ENCODE measurements at places on chromosomes 1 and 21.

- no peak for DNase-seq
Observed at GRCh38 chr1:31405578-31406245, 7.3 kb upstream of the SERINC2 start.

DNA sequence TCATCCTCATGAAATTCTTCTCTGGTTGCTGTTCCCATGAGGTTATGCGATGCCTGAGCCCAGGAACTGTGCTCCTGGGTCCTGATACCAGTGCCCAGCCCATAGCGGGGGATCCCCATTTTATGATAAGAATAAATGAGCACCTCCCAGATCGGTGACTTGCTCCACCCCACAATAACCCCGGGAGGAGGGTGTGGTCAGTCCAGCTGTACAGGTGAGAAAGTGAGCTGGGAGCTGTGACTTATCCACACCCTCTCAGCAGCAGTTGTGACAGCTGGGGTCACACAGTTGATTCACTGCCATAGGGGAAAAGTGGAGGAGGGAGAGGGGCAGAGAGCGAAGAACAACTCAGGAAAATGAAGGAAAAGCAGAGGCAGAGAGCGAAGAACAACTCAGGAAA lies 33.4 kb downstream of the OR2G3 start:
- no peak for DNase-seq

GRCh38 chr1:155034318-155035208 lies 939 bp downstream of the DCST1 start:
- no peak for DNase-seq

DNA sequence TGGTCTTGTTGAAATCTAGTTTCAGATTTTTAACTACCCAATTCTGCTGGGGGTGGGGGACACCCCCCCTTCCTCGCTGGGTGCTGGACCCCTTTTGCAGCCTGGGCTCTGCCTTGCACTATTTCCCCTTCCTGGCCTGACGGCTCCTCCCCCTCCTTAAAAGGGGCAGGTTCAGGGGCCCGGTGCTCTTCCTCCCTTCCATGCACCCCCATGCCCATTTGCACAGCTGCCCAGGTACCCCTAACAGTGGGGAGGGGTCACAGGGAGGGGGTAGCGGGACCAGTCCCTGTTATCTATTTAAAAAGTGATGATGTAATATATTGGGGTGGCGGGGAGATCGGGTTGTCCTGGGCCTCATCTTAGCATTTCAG lies 15.3 kb downstream of the ZBTB7B start:
- no peak for DNase-seq

GRCh38 chr1:66334318-66334717 lies 199.6 kb upstream of the SGIP1 start:
- DNase-seq, result no peak

GRCh38 chr1:25890239-25891034 lies 14.9 kb upstream of the PAQR7 start:
- DNase-seq, result no peak

GRCh38 chr1:12276225-12276624 lies 46.4 kb downstream of the VPS13D start:
- DNase-seq, result no peak

DNA sequence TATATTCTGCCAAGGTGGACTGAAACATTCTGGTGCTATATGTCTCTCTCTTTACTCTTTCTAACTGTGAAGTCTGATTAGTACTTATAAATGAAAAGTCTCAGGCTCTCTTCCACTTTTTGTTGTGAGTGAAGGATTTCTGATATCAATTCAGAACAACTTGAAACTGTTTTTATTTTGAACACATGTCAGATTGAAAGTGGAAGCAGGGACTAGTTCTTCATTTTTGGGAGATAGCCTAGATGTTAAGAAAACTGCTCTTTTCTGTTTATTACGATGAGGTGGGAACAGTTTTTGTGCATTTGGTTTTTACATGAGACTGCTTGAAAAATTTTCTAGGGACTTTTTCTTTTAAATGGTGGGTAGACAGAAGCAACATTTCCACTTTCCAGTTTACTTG lies 14.5 kb upstream of the GBP3 start:
- no peak for DNase-seq

DNA sequence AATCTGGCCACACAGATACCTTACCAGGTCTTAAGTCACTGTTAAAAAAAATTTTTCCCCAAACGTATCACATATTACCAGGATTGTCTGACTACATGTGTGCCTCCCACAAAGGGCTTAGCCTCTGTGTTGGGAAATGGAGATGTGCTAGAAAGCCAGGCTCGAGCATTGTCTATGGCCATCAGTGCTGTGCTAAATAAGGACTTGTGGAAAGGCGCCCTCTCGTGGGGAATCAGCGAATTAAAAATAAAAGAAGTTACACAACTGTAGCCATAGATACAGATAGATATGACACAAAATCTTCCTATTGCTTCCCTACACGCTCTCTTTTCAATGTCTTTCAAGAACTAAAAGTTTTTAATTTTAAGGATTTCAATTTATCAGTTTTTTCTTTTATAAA lies 47.5 kb upstream of the CRNN start:
- no peak for DNase-seq

GRCh38 chr1:178126741-178127185 lies 32.9 kb downstream of the RASAL2 start:
- DNase-seq, result no peak

GRCh38 chr1:12552951-12553921 lies 64.8 kb downstream of the DHRS3 start:
- DNase-seq, result peak; percentile 23

GRCh38 chr1:192476802-192477298 lies 98.7 kb upstream of the RGS1 start:
- peak; percentile 67 for DNase-seq

DNA sequence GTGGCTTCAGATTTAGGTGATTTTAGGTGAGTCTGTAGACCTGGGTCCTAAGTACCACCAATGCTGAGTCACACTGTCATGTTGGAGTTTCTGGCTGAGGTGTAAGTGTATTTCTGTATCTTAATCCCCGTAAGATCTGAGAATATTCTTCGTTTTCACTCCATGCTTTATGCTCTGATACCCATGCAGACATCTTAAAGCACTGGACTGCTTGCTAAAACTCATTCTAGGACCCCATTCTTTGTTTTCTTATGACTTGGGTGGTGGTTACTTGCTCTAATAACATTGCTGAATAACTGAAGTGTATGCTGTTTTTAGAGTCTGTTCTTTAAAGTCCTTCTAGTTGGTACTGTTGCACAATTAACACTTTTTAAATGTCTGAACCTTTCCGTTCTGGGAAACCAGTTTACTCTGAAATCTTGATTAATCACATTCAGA lies 36.6 kb downstream of the CDC42 start:
- no peak for DNase-seq

DNA sequence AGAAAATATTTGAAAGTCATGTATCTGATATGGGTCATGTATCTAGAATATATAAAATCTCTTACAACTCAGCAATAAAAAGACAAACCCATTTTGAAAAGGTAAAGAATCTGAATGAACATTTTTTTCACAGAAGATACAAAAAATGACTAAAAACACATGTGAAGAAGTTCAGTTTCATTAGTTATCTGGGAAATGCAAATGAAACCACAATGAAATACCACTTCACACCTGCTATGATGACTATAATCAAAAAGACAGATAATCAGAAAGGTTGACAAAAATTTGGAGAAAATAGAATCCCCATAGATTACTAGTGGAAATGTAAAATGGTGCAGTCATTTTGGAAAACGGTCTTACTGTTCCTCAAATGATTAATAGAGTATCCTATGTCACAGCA lies 631.0 kb downstream of the MRPL39 start:
- DNase-seq, result no peak

GRCh38 chr1:101376121-101377083 lies 139.6 kb downstream of the S1PR1 start:
- no peak for DNase-seq

- no peak for DNase-seq
Observed at GRCh38 chr1:227223171-227223806, 95.0 kb downstream of the CDC42BPA start.

- DNase-seq, result no peak
Observed at GRCh38 chr1:171248841-171249240, 547 bp downstream of the FMO1 start.

DNA sequence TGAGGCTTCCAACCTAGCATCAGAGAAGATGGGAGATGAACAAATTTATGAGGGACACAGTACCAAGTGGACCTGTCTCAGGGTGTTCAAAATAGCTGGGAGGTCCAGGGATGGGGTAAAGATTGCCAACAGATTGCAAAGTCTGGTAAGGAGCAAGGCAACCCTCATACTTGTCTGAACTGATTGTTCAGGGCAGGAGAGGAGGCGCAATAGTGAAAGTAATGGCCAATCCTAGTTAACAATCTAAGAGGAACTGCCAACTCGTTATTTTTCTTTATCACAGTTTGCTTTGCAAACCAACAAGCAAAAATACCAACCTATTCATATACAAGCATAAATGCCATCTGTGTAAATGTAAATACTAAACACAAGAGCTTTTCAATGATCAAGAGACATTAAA lies 78.4 kb upstream of the S1PR1 start:
- DNase-seq, result no peak

- DNase-seq, result no peak
Observed at GRCh38 chr21:38351176-38351959, 94.6 kb downstream of the KCNJ15 start.

GRCh38 chr1:162360874-162361260 lies 15.8 kb downstream of the SPATA46 start:
- DNase-seq, result no peak

DNA sequence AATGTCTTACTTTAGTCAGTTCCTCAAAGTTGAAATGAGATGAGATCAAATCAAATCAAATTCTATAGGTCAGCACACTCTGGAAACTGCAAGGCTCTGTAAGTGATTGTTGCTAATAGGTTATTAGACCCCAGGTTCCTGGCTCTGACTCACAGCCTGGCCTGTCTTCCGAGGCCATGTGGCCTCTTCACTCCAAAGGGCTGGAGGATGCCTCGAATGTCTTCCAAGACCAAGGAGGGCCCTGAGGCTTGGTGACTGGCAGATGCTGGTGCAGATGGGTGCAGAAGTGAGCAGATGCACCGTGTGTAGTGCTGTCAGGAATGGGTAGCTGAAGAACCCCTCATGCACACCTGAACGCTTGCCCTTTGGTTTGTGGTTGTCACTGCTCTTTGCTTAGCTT lies 113.4 kb downstream of the MAB21L3 start:
- no peak for DNase-seq

DNA sequence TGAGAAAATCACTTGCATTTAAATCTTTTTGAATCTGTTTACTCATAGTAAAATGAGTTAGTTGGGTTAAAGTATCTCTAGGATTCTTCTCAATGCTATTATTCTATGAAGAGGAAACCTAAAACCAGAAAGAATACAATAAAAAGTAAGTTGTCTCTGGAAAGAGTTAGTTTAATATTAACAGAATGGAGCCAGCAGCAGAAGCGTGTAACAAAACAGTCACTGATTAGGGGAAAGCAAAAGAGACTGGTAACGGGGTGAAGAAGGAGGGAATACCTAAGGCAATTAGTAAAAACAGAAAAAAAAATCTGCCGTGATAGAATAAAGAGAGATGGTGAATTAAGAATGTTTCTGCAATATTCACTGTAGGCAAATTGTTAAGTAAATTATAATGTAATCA lies 60.0 kb downstream of the NRDC start:
- DNase-seq, result no peak

GRCh38 chr1:188949701-188950100 lies 1528.0 kb downstream of the BRINP3 start:
- no peak for DNase-seq

DNA sequence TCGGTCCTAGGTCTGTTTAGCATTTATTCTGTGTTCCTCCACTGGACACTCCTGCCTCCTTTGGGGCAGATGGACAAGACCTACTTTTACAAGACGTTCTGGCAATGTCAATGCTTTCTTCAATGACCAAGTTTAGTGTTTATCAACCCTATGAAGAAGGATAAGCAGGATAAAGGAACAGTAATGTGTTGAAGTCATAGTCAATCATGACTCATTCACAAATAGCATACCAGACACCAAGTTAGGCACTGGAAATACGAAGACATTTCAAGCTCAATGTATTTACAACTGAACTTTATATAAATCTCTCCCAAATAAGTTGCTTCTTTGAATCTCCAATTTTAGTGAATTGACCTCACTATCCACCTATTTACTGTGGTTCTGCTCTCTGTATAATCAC lies 4.8 kb upstream of the SLC35D1 start:
- DNase-seq, result no peak

- no peak for DNase-seq
Observed at GRCh38 chr1:59007820-59008598, 224.2 kb upstream of the JUN start.

DNA sequence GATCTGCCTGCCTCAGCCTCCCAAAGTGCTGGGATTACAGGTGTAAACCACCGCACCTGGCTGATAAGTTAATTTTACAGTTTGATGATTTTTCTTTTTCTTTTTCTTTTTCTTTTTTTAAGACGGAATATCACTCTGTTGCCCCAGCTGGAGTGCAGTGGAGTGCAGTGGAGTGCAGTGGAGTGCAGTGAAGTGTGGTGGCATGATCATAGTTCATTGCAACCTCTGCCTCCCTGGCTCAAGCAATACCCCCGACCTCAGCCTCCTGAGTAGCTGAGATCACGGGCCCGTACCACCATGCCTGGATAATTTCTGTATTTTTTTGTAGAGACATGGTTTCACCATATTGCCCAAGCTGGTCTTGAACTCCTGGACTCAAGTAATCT lies 84.4 kb upstream of the CXADR start:
- no peak for DNase-seq

GRCh38 chr1:54347955-54348699 lies 58.1 kb downstream of the SSBP3 start:
- DNase-seq, result no peak

GRCh38 chr1:14625572-14625971 lies 27.1 kb downstream of the KAZN start:
- no peak for DNase-seq

DNA sequence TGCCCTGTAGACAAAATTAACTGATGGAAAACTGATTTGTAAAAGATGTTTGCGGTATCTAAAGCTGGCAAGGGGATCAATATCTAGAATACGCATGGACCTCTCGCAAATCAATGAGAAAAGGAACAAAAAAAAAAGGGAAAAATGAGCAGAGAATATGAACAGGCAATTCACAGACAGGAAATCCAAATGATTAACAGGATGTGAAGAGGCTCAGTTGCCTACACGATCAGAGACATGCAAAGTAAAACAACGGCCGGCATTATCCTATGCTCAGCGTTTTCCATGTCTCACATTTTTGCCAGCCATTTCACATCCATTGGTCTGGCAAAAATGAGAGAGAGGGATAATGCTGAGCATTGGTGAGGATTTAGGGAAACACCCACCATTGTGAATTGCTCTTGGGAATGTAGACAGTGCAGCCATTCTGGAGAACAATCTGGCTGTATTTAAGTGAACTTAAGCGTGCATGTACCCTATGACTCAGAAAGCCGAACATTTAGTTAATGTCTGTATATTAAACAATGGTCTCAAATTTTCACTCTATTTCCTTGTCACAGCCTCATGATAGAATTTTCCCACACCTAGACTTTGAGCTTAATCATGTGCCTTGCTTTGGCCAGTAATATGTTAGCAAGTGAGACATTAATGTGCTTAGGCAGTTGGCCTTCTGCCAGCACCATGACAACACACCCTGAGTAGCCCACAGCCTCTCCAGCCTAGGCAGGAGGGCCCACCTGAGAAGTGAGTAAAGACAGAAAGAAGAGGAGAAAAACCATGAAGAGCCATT lies 61.0 kb upstream of the NBPF3 start:
- no peak for DNase-seq
